Immature natural killer cell (primary cell): ENCODE measurements at places on chromosomes 16 and 17.

DNA sequence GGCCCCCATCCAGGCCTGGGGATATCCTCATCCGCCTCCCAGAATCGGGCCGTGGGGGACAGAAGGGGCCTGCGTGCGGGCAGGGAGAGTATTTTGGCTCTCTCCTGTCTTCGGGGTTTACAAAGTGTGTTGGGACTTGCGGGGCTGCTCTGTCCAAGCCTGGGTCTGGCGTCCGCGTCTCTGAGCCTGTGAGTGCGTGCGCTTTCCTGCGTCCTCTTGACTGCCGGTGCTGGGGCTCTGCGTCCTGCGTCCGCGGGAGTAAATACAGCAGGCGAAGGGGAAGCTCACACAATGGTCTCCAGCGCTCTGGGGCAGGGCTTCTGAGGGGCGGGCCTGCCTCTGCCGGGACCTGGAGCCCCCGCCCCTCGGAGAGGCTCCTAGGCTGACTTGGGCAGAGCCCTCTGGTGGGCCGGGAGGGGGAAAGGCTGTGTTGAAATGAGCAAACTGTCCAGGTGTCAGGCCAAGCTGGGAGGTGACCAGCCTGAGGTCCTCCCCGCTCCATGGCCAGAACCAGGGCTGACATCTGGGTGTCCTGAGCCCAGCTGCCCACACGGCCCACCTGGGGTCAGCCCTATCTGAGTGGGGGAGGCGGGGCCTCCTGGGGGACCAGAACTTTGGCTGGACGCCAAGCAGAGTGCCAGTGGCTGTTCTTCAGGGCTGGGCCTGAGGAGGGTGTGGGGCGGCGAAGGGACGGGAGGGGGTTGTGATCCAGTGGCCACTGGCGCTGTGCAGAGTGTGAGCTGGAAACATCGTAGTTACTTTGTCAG is 233.6 kb downstream of the SEC14L1 start:
- peak; percentile 78 for DNase-seq

GRCh38 chr16:79751471-79752184 is 151.1 kb upstream of the MAF start:
- no peak for DNase-seq

DNA sequence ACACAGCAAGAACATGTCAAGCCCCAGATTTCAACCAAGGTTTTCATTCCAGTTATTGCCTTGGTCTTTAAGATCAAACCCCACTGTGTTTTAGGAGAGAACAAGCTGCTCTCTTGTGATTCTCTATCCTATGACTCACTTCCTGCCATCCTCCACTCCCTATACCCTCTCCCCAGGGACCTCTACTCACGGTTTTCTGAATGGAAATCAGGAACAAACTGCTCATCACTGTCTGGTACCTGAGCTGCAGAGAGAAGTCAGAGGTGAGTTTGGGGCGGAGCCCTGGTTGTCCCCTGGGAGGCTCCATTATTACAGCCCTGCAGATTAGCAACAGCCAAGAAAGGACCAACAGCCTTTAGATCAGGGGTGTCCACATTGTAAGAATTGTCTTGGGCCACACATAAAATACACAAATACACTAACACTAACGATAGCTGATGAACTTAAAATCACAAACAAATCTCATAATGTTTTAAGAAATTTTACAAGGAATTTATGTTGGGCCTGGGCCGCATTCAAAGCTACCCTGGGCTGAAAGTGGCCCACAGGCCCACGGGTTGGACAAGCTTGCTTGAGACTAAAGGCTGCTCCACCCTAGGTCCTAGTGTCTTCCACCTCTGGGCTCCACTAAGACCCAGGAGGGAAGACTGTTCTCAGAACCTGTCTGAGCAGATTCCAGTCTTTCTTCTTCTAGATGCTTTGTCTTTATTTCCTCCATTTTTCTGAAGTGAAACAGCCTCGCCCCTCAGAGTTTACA is 9.7 kb downstream of the ETV4 start:
- DNase-seq: no peak

GRCh38 chr16:10554569-10554968 is 25.8 kb downstream of the EMP2 start:
- DNase-seq: no peak

GRCh38 chr17:49694847-49695697 is 12.7 kb downstream of the SLC35B1 start:
- DNase-seq: peak; percentile 60

GRCh38 chr17:77877036-77877435 is 81.5 kb upstream of the TNRC6C start:
- DNase-seq: no peak

GRCh38 chr17:8967861-8968260 is 2.4 kb upstream of the PIK3R5 start:
- no peak for DNase-seq

- peak; percentile 72 for DNase-seq
Measured at GRCh38 chr17:42456223-42457106, 2.2 kb upstream of the ATP6V0A1 start.

- DNase-seq: no peak
Measured at GRCh38 chr16:25063865-25064264, 47.7 kb upstream of the LCMT1 start.

DNA sequence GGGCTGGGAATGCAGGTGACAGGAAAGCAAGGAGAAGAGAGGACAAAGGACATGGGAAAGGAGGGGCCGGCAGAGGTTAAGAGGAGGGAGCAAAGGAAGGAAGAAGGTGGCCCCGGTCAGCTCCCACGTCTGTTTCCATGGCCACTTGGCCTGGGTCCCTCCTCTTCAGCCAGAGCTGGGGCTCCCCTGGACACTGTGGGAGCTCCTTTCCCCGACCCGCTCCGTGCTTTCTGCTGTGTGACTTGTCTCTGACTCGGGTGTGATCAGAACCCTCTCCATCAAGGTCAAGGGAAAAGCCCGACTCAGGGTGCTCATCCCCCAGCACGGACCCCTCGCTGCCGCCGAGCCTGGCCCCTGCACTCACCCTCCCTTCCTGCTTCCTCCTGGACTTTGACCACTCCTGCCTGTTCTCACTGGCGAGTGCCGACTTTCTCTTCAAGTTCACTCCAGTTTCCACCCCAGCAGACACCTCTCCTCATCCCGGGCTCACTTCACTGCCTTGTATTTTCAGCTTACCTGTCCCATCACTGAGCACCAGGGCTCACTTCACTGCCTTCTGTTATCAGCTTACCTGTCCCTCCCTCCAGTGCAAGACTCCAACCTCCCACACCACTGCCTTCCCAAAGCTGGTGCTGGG is 61.2 kb downstream of the MEAK7 start:
- DNase-seq: no peak

DNA sequence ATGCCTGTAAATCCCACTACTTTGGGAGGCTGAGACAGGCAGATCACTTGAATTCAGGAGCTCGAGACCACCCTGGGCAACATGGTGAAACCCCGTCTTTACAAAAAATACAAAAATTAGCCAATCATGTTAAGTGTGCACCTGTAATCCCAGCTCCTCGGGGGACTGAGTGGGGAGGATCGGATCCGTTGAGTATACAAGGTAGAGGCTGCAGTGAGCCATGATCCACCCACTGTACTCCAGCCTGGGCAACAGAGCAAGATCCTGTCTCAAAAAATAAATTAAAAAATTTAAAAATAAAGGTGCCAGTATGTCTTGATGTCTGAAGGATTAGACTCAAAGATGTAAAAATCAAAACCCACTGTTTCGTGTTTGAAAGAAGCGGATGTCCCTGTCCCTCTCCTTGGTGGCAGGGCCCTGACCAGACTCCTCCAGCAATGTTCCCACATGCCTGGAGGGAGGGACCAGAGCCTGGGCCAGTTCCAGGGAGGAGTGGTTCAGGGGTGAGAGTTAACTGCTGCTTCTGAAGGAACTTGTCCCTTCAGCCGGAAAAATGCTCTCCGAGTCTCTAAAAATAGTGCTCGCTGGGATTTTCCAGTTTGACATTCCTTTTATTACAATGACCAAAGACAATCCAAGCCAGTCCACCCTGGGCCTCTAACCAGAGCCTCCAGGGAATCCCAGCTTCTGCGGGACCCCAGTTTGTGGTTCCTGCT is 9.4 kb upstream of the CMTM4 start:
- no peak for DNase-seq

DNA sequence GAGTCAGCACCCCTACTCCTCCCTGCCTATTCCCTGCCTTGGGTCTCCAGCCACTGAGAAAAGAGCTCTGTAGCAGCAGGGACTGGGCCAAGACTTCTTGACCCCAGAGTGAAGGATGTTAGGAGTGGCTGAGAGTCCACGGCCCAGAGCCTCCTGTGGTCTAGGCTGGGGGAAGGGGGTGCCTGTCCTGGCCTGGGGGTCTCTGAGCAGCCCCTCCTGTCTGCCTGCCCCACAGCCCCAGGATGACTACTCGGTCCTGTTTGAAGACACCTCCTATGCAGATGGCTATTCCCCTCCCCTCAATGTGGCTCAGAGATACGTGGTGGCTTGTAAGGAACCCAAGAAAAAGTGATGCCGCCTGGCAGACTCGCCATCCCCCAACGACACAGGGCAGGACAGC is 5.5 kb downstream of the SULT1A2 start:
- DNase-seq: no peak

DNA sequence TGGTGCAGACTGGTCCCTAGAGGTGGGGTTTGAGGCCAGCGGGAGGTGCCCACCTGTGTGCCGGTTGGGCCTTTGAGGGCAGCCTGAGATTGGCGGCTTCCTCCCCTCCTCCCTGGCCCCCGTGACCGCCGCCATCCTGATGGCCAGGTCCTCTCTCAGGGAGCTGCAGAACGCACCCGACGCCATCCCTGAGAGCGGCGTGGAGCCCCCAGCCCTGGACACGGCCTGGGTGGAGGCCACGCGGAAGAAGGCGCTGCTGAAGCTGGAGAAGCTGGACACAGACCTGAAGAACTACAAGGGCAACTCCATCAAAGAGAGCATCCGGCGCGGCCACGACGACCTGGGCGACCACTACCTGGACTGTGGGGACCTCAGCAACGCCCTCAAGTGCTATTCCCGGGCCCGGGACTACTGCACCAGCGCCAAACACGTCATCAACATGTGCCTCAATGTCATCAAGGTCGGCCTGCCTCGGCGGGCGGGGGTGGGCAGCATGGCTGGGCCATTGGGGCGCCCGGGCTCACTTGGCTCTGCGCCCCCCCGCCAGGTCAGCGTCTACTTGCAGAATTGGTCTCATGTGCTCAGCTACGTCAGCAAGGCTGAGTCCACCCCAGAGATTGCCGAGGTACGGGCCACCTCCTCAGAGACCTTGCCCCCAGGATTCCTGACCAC is 2.8 kb downstream of the GPS1 start:
- DNase-seq: no peak

GRCh38 chr16:695355-696089 is 5.3 kb upstream of the WDR24 start:
- peak; percentile 22 for DNase-seq

DNA sequence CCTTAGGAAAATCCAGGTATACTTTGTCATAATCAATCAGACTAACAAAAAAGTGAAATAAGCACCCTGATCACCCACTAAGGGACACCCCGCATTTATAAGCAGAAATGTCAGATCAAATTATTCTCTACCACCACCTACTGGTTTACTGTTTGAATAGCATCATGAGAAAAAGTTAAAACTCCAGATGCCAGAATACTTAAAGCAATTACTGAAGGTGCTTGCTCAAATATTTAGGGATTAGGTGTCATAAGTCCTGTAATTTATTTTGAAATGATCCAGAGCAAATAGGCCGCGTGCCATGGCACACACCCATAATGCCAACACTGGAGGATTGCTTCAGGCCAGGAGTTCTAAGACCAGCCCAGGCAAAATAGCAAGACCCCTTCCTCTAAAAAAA is 2.3 kb downstream of the TOP2A start:
- peak; percentile 44 for DNase-seq

- DNase-seq: no peak
Measured at GRCh38 chr16:66107661-66108060, 258.8 kb upstream of the CDH5 start.

DNA sequence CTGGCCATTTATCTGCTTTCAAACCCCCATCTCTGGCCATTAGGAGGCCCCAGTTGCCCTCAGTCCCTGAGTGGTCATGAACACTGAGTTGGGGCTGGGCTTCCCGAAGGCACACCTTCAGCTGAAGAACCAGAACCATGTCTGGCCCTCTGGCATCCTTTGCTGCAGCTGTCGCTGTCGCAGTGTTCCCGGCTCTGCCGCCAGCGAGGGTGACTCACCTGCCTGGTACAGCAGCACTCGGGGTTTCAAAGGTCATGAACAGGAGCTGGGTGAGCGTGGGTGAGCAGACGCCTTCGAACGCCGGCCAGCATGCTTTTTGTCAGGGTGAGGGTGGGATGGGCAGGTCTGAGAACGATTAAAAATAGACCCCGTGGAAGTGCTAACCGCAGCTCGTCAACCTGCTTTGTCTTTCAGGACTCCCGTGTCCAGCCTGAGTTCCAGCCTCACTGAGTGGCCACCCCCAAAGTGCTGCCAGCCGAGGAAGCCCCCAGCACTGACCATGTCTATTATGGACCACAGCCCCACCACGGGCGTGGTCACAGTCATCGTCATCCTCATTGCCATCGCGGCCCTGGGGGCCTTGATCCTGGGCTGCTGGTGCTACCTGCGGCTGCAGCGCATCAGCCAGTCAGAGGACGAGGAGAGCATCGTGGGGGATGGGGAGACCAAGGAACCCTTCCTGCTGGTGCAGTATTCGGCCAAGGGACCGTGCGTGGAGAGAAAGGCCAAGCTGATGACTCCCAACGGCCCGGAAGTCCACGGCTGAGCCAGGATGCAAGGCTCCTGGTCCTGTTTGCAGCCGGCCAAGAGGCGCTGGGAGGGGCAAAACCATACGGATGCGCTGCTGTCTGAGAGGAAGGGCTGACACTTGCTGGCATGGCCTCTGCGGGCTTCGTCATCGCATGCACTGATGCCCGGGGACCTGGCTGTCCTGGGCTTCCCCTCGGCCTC is 7.6 kb downstream of the SNN start:
- DNase-seq: no peak

- DNase-seq: no peak
Measured at GRCh38 chr16:30923554-30924075, at the start of gene FBXL19. FBXL19 (plus strand) TSS chr16:30923572; CDS start chr16:30925755, 2,183 bp downstream.

DNA sequence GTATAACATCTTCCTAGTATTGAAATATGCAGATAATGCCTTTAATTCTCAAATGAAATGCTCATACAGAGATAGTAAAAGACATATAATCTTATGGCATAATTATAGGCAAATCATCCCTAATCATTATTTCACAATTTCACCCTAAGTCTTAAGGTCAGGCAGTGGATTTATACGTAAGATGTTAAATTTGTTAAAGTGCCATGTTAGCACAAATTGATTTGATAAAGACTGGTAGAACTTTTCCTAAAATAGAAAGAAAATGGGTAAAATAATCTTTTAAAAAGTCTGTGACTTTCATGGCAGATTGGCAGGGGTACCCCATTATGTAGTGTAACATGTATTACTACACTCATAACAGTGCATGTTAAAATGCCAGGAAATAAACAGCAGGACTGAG is 1092.7 kb upstream of the GOT2 start:
- DNase-seq: no peak

DNA sequence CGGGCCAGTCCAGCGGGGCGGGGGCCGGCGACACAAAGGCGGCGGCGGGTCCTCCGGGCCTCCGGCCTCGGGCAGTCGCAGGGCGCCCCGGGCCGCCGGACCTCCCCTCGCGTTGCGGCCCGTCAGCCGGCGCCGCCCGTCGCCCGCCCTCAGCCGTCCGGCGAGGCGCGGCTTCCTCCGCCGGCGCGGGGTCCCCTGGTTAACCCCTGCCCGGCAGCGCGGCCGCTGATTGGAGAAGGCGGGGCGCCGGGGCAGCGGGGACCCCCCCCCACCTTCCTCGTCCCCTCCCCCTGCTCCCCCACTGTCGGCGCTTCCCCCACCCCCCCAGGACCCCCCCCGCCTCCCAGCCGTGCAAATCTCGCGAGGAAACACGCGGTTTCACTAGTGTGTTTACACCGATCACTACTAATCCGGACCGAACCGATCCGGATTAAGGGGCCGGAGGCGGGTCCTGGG is at the start of gene TLK2:
TSS of gene TLK2 (plus strand) at position 402 of the 456 bp plus-strand sequence. CDS start 2,301 bp downstream, outside the sequence.
- DNase-seq: peak; percentile 80
